ENCODE measurements at places on chromosomes 2 and 18.
A peak's percentile ranks its signal among the peaks of the same experiment; 100 is the strongest.

DNA sequence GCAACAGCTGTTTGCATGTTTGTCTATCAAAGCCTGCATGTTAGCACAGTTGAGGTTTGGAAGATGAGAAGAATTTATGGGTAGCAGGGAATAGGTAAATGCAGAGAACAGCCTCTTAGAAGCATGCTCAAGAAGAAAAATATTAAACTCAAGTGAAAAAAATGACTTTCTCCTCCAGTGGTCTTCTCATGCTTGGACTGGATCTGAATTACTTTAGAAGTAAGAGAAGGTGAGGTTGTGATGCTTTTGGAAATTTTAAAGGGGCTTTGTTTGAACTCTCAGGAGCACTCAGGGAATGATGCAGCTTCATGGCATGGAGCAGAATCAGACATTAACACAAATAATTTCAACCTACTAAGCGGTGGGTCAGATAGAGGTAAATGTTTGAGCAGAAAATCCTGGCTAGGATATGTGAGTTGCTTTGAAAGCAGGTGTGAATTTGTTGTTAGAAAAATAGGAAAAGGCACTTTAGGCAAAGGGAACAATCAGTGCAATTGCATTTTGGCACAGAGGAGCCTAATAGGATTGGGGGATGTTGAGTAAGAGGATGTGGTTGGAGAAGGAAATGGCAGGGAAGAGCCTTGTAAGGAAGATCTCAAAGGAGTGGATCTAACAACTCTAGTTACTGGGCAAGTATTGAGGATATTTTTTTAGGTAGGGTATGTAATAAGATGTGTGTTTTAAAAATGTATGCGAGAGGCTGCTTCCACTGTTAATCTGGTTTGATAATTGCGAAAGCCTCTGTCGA lies 76.3 kb downstream of the DDX1 start:
- no peak for DNase-seq

- no peak for DNase-seq
Observed at GRCh38 chr2:181371782-181372645, 85.2 kb upstream of the ITGA4 start.

DNA sequence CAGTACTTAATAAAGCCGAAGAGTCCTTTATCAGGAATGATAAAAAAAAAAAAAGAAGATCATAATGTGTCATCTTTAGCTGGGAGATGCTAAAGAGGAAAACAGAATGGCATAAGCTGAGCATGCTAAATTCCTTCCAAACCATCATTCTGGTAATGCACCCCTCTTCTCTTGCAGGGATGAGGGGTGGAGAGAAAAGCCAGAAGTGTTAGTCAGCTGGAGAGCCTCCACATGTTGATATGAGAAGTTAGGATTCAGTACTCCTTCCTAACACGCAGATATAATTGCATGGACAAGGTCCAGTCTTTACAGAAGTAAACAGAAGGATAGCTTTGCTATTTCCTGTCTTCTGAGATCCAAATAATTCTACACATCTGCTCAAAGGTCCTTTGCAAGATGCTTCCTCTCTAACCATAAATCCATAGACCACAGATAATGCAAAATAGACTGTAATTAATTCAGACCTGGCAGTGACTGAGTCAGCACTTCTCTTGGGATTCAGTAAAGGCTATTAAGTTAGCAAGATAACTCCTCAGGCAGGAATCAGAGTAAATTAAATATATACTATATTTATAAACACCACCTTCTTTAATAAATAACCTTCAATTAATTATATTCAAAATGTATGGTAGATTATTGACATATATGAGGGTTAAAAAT lies 930.0 kb upstream of the KLHL29 start:
- no peak for DNase-seq

DNA sequence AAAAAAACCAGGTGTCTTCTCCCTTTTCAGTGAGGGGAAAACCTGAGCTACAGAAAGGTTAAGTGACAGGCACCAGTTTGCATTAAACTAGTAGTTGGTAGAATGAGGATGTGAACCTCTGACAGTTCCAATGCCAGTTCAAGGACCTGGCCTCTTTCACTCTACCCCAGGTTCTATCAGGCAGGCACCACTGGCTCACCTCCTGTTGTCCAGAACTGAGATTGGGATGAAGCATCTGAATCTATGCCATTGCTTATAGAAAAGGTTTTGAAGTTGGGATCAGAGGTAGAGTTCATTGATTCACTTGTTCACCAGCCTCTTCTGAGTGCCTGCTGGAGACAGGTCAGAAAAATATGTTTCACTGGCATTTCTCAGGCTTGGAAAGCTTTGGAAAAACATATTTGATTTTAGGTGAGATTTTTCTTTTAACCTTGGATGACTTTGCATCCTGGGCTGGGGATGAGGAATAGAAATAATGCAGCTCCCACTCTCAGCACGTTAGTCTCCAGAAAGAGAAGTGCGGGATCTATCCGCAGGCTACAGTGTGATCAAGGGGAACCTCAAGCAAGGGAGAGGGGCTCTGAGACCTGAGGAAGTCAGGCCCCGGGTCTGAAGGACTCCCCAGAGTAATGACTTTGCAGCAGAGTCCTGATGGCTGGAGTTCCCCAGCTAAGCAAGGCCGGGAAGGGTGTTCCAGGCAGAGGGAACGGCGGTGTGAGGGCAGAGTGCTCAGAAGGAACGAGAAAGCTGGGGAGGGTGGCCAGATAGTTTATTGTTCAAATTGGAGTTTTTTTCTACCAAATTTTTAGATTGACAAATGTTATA lies 250.3 kb downstream of the MYCN start:
- DNase-seq: no peak

- DNase-seq: no peak
Observed at GRCh38 chr2:224033601-224034000, 5.5 kb downstream of the SERPINE2 start.

DNA sequence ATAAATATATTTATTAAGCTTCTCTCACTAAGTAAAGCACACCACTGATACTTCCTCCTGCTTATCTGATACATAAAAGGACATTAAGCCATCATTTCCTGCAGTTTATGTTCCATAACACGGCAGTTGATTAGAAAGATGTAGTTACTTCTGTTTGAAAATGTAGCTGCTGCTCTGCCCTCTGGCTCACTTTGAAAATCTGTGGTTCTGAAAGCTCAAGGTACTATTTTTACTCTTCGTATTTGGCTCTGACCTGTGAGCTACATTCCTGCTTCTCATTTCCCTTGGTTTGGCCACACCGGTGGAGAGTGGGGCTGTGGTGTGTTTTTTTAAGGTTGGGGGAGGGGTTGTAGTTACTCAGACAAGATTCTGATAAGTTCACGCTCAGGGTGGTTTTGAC lies 12.8 kb upstream of the TTN start:
- no peak for DNase-seq

GRCh38 chr2:222436040-222436413 lies 11.7 kb downstream of the SGPP2 start:
- no peak for DNase-seq

DNA sequence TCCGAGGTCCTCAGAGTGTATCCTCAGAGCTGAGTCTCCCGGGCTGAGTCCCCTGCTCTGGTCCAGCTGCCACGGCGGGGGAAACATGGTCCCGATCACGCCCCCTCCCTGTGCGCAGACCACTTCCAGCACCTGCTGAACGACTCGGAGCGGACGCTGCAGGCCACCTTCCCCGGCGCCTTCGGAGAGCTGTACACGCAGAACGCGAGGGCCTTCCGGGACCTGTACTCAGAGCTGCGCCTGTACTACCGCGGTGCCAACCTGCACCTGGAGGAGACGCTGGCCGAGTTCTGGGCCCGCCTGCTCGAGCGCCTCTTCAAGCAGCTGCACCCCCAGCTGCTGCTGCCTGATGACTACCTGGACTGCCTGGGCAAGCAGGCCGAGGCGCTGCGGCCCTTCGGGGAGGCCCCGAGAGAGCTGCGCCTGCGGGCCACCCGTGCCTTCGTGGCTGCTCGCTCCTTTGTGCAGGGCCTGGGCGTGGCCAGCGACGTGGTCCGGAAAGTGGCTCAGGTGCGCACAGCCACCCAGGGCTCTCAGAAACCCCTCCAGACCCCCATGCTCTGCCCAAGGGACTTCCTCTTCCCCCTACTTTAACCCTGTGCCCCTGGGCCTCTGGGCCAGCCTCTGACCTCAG lies 26.7 kb downstream of the GPC1 start:
- no peak for DNase-seq

- DNase-seq: no peak
Observed at GRCh38 chr2:70657246-70657645, 103.6 kb upstream of the TGFA start.

- DNase-seq: no peak
Observed at GRCh38 chr18:49519101-49519971, 32.3 kb upstream of the C18orf32 start.

DNA sequence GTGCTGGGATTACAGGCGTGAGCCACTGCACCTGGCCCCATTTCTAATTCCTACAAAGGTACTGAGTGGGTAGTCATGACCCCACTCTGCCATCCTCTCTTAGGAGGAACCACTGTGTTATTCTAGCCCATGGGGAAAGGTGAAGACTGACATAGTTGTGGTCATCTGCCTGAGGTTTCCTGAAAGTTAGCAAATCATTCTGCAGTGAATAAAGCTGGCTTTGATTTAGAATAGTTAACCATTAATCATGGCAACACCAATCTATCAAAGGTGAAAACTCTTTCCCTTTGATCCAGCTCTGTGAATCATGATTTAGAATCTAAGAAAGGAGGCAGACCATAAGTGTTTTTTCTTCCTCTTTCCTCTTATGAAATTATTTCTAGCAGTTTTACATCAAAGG lies 50.8 kb downstream of the SUMO1 start:
- DNase-seq: no peak

DNA sequence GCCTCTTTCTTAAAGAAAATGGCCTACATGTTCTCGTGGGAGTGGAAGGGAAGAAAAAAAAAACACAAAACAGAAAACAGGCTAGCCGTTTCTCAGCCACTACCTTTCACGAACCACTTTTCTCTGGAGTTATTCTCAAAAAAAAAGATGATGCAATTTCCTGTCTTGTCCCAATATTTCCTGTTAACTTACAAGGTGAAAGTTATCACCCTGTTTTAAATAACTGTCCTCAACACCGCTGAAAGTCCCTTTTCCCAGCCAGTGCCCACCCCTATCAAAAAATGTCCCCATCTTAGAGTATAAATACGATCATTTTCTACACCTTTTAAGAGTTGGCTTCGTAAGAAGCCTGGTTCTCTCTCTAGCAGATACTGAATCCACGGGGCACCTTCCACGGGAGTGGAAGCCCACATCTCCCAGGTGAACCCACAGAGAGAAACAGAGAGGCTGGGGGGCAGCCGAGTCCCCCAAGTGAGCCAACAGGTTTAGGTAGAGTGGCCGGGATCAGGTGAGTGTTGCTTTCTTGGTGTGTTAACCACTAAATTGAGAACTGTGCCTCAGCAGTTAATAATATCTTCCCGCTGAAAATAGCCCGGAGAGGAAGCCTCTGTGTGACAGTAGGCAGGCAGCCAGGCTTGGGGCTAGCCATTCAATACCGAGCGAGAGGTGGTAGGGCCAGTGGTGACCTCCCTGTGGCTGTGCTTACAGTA lies 15.9 kb downstream of the SMAD7 start:
- DNase-seq: no peak

DNA sequence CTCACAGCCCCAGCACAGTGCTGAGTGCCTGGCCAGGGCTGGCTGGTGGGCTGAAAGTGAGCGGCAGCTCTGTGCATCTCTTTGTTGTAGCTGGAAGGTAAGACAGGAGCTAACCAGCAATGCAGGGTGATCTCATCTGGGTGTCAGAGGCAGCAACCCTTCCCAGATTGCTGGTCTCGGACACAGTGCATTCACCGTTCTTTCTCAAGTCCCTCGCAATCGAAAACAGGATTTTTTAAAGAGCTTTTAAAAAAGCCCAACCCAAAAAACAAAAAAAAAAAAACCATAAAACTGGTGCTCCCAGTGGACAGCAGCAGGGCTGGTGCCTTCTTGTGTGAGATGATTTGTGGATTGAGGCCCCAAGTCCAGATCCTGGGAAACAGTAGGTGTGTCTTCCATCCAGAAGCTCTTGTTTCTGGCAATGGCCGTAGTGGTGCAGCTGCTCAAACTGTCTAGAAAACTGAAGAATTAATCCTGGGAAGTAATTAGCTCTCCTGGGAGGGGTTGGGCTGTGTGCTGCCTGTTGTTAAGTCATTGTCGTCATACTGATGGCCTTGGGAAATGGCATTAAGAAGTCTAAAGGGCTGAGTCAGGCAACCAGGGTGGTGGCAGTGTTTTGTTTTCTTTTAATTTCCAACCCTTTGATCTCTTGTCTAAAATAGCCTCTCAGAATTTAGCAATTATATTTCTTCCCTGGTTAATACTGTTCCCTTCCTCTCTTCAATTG lies 156.7 kb downstream of the KLHL29 start:
- DNase-seq: no peak

GRCh38 chr18:77039196-77040130 lies 93.1 kb downstream of the MBP start:
- no peak for DNase-seq

- DNase-seq: no peak
Observed at GRCh38 chr2:45786030-45786835, 134.8 kb downstream of the PRKCE start.

- DNase-seq: peak; percentile 40
Observed at GRCh38 chr18:26536032-26536431, 12.3 kb downstream of the KCTD1 start.

- no peak for DNase-seq
Observed at GRCh38 chr2:236545248-236545658, 24.4 kb upstream of the ACKR3 start.

- no peak for DNase-seq
Observed at GRCh38 chr2:202158796-202159195, 79.6 kb downstream of the SUMO1 start.

DNA sequence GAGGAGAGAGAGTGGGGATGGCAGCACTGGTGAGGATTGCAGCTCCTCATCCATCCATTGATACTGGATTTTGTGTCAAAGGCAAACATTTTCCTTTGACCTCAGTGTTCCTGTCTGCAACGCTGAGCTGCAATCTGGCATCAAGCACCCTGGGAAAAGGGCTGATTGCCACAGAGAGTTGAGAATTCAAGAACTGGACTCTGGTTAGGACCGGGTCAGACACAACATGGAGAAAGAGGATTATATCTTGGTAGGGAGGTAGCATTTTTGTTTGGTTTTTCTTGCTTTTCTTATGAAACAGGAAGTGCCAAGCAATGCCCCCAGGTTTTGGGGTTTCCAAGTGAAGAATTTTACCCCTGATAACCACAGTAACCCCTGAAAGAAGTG lies 81.9 kb upstream of the PKDCC start:
- DNase-seq: no peak

Measured in mesendoderm (in vitro differentiated cells).